ENCODE measurements at places on chromosomes 13 and 19.

DNA sequence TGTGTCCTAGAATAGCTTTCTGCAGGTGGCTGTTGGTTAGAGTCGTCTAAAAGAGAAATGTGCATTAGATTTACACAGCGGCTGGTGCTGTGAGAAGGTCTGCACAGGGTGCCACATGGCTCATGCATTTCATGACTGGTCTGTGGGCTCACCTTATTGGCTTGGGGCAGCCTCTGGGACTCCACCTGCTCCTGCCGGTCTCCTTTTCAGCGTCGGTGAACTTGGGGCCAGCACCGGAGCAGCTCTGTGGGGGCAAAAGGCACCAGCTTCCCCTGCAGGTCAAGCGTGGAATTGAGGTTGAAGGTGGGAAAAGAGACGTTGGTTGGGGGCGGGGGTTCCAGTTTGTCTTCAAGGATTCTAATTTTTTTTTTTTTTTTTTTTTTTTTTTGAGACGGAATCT, 3.1 kb upstream of the PNMA8C start:
- DNase-seq = no peak

DNA sequence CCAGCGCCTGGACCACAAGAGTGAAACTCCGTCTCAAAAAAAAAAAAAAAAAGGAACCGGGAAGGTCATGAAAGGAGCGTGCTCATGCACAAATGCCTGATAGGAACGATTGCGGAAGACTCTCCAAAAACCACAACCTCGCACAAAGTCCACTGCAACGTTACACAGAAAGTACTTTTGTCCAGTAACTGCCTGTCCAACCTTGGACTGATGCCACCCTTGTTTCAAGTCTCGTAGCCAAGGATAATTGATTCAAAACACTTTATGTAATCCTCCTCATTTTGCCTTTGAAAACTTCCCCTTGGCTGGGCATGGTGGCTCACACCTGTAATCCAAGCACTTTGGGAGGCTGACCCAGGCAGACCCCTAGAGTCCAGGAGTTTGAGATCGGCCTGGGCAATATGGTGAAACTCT, 13.7 kb downstream of the LGALS7 start:
- DNase-seq = no peak

DNA sequence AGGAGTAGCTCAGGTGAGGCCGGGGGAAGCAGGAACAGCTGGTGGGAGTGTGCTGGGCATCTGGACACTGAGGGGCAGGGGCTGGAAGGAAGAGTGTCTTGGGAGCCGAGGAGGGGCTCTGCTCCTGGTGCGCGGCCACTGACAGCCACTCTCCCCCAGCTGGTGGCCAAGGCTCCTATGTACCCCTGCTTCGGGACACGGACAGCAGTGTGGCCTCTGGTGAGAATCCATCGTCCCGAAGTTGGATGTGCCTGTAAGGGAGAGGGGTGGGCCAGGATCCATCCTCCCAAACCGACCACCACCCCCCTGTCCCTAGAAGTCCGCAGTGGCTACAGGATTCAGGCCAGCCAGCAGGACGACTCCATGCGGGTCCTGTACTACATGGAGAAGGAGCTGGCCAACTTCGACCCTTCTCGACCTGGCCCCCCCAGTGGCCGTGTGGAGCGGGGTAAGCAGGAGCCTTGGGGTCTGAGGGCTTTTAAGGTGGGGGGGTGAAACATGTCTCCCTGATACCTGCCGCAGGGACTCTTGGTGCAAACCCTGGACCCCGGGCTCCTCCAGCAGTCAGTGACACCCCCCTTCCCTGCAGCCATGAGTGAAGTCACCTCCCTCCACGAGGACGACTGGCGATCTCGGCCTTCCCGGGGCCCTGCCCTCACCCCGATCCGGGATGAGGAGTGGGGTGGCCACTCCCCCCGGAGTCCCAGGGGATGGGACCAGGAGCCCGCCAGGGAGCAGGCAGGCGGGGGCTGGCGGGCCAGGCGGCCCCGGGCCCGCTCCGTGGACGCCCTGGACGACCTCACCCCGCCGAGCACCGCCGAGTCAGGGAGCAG, 2.0 kb upstream of the USF2 start:
- no peak for DNase-seq

- DNase-seq = no peak
Observed at GRCh38 chr19:38714354-38714778, 29.9 kb downstream of the CAPN12 start.

DNA sequence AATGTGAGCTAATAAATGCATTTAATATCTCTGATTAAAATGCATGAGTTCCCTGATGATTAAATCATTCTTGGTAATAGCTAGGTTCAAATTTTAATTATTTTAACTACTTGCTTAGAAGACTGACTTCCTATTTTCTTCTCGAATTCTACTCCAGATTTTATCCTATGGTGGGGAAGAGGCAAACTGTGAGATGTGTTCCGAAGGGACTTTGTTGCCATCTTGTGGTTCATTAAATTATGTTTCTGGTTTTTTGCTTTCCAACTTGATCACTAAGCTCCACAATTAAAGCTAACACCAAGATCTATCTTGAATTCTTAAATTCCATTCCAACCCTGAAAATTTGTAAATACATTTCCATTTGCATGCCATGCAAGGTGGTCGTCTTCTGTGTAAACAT, 538.4 kb upstream of the PCDH20 start:
- DNase-seq = no peak

DNA sequence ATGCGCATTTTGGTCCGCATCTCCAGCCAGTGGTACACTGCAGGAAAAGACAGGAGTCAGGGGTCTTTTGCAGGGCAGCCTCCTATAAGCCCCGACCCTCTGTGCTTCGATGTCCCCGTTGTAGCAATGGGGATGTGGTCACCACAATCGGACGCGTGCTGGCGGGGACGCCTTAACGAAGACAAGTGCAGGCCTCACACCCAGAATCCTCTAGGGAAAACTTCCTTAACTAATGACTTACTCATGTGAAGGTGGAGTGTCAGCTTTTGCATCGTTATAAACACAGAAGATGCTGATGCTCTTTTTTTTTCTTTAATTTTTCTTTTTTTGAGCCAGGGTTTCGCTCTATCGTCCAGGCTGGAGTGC, 22.1 kb downstream of the VASP start:
- DNase-seq = no peak

- DNase-seq = peak; percentile 53
Observed at GRCh38 chr13:94233401-94233800, 246.1 kb downstream of the DCT start.

GRCh38 chr19:30228835-30229524, 143.2 kb upstream of the ZNF536 start:
- DNase-seq = peak; percentile 45

DNA sequence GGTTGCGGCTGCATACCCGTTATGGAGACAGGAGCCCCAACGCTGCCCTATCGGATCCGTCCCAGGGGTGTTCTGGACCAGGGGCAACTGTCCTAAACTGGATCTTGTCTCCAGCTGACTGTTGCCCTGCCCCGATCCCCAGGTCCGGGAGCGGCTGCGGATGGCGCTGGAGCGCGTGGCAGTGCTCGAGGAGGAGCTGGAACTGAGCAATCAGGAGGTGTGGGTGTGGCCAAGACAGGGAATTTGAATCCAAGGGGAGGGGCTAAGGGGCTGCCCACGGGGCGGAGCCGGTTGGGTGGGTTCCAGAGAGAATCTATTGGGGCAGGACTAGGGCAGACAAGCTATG, 9.9 kb downstream of the PPFIA3 start:
- DNase-seq = no peak

DNA sequence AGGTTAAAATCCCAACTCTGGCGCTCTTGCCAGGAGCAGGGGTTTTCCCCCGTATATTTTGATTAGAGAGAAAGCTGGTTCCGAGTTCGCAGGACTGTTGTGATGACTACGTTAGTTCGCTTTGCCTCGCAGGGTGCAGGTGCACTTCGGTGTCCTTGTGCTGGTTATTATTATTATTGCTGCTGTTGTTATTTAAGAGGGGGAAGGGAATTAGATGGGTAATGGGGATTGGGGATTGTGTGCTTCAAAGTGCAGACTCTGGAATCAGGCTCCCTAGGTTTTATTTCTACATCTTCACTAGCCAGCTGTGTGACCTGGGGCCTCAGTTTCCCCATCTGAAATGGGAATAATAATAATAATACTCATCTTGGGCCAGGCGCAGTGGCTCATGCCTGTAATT, 15.2 kb downstream of the ACP7 start:
- no peak for DNase-seq

DNA sequence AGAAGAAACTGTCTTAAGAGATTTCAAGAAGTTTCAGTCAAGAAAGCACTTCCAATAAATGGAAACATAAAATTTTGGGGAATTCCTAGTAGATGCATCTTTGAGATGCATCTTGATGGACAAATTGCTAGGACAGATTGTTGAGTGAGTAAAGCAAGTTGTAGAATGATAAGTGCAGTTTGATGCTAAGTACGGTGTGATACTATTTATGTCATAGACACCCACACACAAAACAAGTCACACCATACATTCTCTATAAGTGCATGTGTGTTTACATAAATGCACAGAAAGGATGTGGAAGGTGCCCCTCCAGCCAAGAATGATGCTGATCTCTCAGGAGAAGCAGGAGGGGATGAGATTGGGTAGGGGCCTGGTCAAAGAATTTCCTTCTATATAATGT, 375.7 kb downstream of the FOXO1 start:
- DNase-seq = no peak

GRCh38 chr13:105597573-105597972, 937.9 kb downstream of the EFNB2 start:
- no peak for DNase-seq

- no peak for DNase-seq
Observed at GRCh38 chr19:4183967-4184717, 1.7 kb downstream of the ANKRD24 start.

GRCh38 chr19:40317338-40317737, 30.9 kb downstream of the C19orf47 start:
- no peak for DNase-seq

DNA sequence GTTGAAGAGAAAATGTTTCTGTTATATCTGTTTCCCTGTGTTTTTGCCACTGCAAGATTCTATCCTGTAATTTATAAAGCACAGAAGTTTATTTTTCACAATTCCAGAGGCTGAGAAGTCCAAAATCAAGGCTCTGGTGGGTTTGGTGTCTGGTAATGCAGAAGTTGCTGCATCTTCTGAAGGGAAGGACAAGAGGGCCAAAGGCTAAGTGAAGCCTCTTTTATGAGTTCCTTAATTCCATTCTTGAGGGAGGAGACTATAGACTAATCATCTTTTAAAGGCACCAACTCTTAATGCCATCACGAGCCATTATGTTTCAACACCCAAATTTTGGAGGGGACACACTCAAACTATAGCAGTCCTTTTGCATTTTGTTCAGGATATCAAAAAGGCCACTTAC, 34.1 kb upstream of the WDFY2 start:
- DNase-seq = no peak

Data from right hindlimb (tissue), 1 donor.